Nucleus accumbens (tissue), 56 donors: ENCODE measurements at places on chromosomes 12 and 14.

GRCh38 chr12:120468325-120468820, 1.2 kb downstream of the SRSF9 start:
- DNase-seq = no peak

DNA sequence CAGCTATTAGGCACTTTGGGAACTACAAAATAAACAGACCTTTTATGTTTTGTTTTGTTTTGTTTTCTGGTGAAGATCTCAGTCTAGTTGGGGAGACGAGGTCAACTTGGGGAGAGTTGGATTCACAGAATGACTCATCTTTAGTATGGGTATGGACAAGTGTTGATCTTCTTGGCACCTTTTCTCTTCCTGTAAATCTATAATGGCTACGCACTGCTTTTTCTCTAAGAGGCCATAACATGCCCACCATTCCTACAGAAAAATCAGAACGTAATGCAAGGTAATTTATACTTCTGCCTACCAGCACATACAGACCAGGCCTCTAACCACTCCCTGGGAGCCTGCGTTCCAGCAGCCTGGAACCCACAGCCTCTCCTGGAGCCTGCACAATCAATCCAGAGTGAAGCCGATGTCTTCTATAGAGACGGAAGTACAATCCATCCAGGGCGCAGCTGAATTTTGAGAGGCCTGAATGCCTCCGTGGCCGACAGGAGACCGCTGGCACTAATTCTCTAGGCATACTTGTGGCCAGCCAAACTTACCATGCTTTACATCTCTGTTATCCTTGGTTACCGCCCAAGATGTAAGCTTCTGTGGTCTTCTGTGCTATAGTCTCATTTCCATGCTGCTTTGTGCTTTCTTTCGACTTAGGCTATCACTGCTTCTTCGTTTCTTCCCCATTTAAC, 717 bp downstream of the PPHLN1 start:
- DNase-seq = peak; percentile 3

- DNase-seq = no peak
Measured at GRCh38 chr14:52325126-52325525, 11.0 kb downstream of the PTGER2 start.

DNA sequence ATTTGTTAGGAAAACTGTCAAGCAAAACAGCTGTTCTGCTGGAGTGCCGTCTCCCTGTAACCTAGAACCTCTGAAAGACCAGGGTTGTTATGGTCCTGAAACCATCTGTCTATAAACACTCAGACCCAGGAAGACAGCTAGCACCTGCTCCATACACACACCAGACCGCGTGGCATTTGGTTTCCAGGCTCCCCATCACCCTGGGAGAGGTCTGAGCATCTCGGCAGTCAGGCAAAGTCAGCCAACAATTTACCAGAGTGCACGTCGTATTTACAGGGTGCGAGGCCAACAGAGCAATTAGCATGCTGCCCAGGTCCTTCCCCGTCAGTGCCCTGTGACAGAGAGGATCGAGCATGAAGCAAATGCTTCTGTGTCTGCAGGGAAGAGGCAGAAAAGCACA, 272.5 kb downstream of the SLC15A4 start:
- no peak for DNase-seq

DNA sequence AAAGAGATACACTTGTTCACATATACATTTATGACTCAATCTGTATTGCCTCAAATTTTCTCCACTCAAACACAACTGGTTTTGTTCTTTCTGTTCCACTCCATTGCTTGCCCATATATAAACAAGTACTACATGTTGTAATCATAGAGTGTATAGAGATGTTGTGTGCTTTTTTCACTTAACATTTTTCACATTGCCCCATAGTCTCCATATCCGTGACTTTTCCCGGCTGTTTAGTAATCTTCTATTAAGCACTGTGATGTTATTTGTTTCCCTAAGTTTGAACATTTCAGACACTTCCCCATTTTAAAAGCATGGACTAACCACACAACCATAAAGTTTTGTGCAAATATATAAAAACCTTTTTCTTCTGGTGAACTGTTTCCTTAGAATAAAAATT, 45.5 kb upstream of the PTPRR start:
- DNase-seq = no peak
